Thyroid gland (tissue), 4 donors: ENCODE measurements at places on chromosomes 6 and 20. TPM values are rescaled to one million over a fixed set of nuclear protein-coding genes. Genes with fewer than 3 reads are reported as not detected.

C6orf58 gene
- total RNA-seq, result not detected

GPR6 gene
- total RNA-seq, result not detected

RAET1L gene
- not detected for total RNA-seq

FRK gene
- total RNA-seq, result 1.2 TPM

CYP21A2 gene
- 1.7 TPM for total RNA-seq

NHSL1 gene
- 5.0 TPM for total RNA-seq

CLPSL2 gene
- total RNA-seq, result not detected

GPSM3 gene
- total RNA-seq, result 5.9 TPM

PRKN gene
- total RNA-seq, result 6.5 TPM

HM13 gene
- 136 TPM for total RNA-seq

SIM1 gene
- total RNA-seq, result not detected

MOG gene
- total RNA-seq, result not detected

NT5E gene
- 174 TPM for total RNA-seq

HLA-DQA1 gene
- total RNA-seq, result 19.6 TPM

ENPP5 gene
- 47.7 TPM for total RNA-seq
